PC-3 (cell line): ENCODE measurements at places on chromosomes 12 and 14.

- DNase-seq, result no peak
Measured at GRCh38 chr12:105040476-105040875, 43.8 kb downstream of the ALDH1L2 start.

DNA sequence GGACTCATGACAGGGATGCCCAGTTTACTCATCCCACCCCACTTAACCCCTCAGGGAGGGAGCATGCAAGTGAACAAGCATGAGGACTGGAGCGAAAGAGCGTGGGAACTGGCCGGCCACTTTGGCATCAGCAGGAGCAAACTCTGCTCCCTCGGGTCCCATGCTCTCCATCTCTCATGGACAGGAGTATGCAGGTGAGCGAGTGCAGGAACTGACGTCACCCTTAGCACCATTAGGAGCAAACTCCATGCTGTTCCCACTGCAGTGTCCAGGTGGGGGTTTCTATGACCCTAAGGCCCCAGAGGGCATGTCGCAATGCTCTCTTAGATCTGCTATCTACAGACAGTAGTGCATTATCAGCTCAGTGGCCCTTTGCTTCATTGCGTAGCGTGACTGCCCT lies 821.8 kb upstream of the LRFN5 start:
- DNase-seq, result no peak

GRCh38 chr14:75315144-75315543 lies 36.5 kb downstream of the FOS start:
- DNase-seq, result peak; percentile 69

- no peak for DNase-seq
Measured at GRCh38 chr14:103057028-103057371, 349 bp downstream of the CDC42BPB start.

DNA sequence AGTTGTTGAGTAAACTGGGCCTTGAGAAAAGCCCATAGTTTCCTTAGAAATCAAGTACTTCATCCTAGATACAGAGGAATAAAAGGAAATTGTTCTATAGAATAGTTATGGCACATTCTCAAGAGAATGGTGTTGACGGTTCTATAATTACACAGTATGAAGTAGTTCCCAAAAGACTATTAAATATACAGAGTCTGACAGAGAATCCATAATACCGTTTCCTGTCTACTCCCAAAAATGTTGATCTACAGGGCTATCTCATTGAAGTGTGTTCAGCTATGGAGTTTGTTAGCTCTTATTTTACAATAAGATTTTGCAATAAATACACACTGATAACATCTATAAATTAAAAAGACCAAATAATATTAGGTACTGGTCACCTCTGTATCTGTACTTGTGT lies 799.7 kb downstream of the RPS29 start:
- DNase-seq, result no peak

- DNase-seq, result peak; percentile 31
Measured at GRCh38 chr14:103710771-103711377, 4.4 kb downstream of the XRCC3 start.

- peak; percentile 82 for DNase-seq
Measured at GRCh38 chr14:102437997-102438915, 71.3 kb downstream of the ANKRD9 start.

DNA sequence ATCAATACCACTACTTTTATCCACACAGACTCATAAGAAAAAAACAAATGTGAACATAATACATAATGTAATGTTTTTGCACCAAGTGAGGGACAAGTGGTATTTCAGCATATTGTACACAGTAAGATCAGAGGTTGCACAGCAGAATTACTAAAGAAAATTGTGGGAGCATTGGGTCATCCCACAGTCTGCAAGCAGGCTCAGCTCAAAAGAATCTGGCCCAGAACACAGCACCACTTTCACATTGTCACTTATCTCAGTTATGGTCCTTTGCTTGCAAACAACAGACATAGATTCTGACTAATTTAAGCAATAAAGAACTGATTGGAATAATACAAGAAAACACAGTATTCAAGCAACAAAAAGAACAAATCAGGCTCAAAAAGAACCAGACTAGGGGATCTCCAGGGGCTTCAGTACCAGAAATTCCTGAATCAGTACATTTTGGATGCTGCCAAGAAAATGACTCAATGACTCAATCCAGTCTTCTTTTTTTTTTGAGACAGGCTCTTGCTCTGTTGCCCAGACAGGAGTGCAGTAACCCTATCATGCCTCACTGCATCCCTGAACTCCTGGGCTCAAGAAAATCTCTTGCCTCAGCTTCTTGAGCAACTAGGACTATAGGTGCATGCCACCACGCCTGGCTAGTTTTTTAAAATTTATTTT lies 42.9 kb upstream of the EEA1 start:
- DNase-seq, result peak; percentile 45

GRCh38 chr14:85596562-85596961 lies 66.6 kb downstream of the FLRT2 start:
- DNase-seq, result no peak

DNA sequence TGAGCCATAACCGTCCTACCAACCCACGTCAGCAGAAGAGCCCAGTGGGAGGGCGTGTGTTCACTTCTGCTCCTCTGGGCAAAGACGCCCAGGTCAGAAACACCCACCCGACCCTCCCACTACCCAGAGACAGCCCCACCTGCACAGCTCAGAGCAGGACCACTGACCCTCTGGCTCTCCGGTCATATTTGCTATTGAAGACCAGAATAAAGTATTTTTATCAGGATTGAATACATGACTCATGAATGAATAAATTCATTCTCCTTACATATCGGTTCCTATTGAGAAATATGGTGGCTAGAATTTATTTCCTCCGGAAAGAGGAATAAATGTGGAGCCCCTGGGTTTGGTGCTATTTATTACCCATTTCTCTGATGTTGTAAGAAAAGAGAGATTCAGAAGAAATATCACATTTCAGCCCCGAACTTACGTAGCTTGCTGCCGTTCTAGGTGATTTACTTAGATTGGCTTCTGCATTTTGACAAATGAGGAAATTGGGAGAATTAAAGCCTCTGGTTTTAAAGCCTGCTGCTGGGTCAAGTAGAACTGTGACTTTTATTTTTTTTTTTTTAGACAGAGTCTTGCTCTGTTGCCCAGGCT lies 36.4 kb upstream of the P2RX7 start:
- no peak for DNase-seq

DNA sequence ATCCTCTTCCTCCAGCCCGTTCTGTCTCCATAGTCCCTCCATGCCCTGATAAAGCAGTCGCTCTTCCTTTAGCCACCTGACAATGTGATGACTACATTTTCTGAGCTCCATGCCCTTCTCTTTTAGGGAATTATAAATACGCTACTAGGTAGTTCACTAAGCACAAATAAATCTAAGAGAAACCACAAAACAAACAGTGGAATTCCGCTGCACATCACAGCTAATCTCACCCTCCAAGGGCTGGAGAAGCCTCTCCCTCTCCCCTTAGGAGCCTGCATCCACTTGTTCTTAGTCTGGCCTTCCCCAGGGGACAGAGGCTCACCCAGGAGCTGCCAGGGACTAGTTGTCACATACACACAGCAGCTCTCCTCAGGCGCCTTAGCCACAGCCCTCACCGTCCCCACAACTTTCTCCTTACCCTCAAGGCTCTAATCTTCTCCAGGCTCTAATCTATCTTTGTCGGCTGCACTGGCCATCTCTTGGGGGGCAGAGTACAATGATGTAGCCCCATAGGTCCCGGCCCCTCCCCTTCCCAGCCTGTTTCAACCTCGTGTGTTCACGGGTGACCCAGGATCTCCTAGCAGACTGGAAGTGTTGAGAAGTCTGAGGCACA lies 55.9 kb upstream of the GPR68 start:
- DNase-seq, result peak; percentile 86
